ENCODE measurements at places on chromosomes 2 and 18. TPM values are rescaled to one million over a fixed set of nuclear protein-coding genes. Genes with fewer than 3 reads are reported as not detected.
A peak's percentile ranks its signal among the peaks of the same experiment; 100 is the strongest.

CDK15 gene
- total RNA-seq = 4.5 TPM

KCNG3 gene
- total RNA-seq = 0.89 TPM

KLHL30 gene
- 0.71 TPM for total RNA-seq

GAL3ST2 gene
- not detected for total RNA-seq

DNA sequence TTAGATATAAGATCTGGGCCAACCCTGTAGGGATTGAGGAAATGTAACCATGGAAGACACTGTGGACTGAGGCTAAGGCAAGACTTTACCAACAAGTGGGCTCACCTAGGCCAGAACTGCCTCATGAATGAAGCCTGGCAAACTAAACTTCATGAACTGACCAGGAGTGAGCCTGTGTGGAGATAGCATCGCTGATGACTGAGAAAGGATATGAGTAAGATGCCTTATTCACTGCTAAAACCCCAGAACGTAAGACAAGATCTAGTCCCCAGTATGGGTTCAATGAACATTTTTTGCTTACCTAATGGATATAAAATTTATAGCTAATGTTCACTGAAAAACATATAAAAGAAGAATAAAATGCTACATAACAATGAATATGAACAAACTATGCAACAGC is 399.8 kb downstream of the SATB2 start:
- no peaks in the 10 kb centered on the region for H3K36me3 ChIP-seq
- no peak overlapping the region for H3K4me3 ChIP-seq
- DNase-seq = no peak
- H3K4me1 ChIP-seq = no peaks in the 10 kb centered on the region
- no peak overlapping the region for H3K27ac ChIP-seq
- H3K27me3 ChIP-seq = no peaks in the 10 kb centered on the region

GRCh38 chr2:160367887-160368286 is 125.7 kb downstream of the RBMS1 start:
- no peak for DNase-seq
- H3K4me3 ChIP-seq = no peak overlapping the region
- peaks cover 6% of the 10 kb centered on the region for H3K36me3 ChIP-seq
- H3K27ac ChIP-seq = peak overlapping the region; percentile 27
- H3K27me3 ChIP-seq = no peaks in the 10 kb centered on the region
